Urinary bladder (tissue), 4 donors: ENCODE measurements at places on chromosomes 5 and 9. TPM values are rescaled to one million over a fixed set of nuclear protein-coding genes. Genes with fewer than 3 reads are reported as not detected.

- DNase-seq: no peak
Measured at GRCh38 chr5:149325894-149326293, 19.4 kb upstream of the GRPEL2 start.

GRCh38 chr5:169785771-169786618 lies 148.9 kb downstream of the DOCK2 start:
- DNase-seq: no peak

- no peak for DNase-seq
Measured at GRCh38 chr5:83434946-83435345, 36.6 kb upstream of the VCAN start.

GRCh38 chr9:93200989-93201334 lies 17.0 kb downstream of the WNK2 start:
- DNase-seq: no peak

GRCh38 chr5:73565969-73566547 lies 515 bp downstream of the UTP15 start:
- no peak for DNase-seq

DNA sequence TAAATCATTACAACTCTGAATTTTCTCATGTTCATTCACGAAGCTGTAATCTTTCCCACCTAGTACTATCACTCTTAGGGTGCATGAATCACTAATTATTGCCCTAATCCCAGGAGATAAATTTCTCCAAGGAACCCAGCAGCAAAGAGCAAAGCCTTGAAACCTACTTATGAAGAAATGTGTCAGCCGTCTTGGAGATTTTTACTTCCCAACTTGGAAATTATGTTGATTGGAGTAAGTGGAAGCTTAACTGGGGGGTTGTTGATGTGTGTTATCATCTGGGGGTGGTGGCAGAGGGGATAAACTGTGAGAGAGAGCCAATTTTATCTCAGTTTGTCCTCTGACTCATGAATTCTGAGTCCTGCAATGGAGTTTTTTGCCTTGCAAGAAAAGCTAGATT lies 440.5 kb upstream of the WWC1 start:
- DNase-seq: no peak

GRCh38 chr5:35771300-35771699 lies 85.4 kb upstream of the IL7R start:
- no peak for DNase-seq

- no peak for DNase-seq
Measured at GRCh38 chr9:86298873-86299272, 16.5 kb upstream of the ISCA1 start.

DNA sequence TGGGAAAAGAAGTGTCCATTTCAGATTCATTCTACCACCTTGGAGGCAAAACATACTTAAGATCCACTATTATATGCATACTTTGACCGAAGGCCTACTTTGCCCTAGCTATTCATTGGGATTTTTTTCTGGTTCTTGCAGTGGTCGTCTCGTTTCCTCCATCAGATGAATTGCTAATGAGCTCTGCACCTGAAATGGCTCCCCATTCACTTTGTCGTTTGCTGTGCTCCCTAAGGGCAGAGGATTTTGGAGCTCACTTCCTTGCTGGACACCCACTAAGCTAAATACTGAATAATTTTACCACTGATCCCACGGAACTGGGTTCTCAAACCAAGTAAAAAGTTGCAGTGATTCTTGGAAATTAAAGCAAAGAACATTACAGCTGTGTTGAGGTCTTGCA lies 1.9 kb downstream of the KDM3B start:
- DNase-seq: no peak

DNA sequence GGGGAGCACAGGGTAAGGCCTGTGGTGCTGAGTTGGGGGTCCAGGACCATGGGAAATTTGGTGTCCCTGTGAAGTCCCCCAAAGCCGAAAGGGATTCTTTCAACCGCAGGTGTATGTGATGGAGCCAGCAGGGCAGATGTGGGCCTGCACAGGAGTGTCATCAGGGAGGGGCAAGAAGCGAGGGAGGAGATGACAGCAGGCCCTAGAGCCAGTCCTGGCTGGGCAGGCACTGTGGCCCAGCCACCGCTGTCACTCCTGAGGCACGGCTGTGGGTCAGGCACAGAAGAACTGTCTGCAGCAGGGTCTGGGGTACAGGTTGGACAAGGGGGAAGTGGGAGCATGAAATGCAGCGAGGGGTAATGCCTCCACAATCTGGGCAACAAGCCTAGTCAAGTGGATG lies 4.8 kb downstream of the HK3 start:
- DNase-seq: no peak

GRCh38 chr5:139358064-139358463 lies 16.4 kb downstream of the PAIP2 start:
- no peak for DNase-seq

DNA sequence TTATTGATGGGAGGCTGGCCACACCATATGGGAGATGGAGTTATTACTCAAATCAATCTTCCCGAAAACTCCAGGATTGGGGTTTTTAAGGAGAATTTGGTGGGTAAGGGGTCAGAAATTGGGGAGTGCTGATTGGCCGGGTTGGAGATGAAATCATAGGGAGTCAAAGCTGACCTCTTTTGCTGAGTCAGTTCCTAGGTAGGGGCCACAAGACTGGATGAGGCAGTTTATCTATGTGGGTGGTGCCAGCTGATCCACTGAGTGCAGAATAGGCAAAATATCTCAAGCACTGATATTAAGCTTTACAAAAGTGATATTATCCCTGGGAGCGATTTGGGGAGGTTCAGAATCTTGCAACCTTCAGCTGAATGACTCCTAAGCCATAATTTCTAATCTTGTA lies 75.7 kb upstream of the CLINT1 start:
- no peak for DNase-seq

DNA sequence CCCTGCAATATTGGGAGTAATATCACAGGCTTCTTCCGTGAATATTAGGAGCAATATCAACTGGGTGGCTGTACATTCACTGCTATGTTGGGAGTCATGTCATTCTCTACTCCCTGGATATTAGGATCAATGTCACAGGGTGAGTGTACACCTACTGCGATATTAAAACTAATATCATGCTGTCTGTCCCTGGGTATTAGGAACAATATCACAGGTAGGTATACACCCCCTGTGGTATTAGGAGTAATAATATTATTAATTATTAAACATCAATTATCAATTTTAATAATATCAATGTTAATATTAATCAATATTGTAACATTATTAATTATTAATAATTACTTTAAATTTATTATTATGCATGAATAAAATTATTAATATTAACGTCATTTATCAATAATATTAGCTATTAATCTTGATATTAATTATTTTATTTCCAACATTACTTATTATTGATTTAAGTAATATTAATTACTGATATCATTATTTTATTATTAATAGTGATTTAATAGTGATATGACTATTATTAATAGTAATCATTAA lies 121.9 kb downstream of the TMEM38B start:
- no peak for DNase-seq

DNA sequence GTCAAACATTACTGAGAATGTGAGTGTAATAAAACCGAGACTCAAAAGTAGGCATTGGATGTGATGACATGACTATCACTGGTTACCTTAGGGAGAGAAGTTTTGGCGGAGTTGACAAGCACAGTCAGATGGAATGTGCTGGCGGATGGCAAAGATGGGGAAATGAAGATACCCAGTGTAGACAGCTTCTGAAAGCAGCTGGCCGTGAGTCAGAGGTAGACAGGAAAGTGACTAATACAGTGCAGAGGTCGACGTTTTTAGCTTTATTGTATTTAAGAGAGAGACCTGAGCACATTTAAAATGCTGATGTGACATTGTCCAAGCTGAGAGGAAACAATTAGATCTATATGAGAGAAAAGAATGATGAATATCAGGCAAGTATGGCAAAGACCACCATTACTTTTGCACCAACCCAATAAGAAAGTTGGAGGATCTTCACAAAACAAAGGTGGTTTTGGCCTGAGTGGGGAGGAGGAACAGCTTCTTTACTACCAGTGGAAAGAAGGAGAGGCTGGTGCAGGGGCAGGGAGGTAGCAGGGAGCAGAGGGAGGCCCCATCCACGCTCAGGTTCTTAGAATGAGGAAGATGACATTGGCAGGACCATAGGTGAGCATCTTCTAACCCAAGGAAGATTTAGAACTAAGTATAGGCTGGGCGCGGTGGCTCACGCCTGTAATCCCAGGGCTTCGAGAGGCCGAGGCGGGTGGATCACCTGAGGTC lies 36.7 kb upstream of the KCNIP1 start:
- DNase-seq: no peak

GRCh38 chr5:133824661-133825254 lies 143.7 kb downstream of the C5orf15 start:
- DNase-seq: no peak

DNA sequence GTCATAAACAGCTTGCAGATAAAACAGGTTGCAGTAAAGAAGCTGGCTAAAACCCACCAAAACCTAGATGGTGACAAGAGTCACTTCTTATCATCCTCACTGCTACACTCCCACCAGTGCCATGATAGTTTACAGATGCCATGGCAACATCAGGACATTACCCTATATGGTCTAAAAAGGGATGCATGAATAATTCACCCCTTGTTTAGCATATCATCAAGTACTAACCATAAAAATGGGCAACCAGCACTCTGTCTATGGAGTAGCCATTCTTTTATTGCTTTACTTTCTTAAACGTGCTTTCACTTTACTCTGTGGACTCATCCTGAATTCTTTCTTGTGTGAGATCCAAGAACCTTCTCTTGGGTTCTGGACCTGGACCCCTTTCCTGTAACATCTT lies 6.7 kb upstream of the SOX30 start:
- DNase-seq: no peak

GRCh38 chr9:76359365-76359764 lies 34.9 kb downstream of the RFK start:
- DNase-seq: no peak

GRCh38 chr5:64487283-64487682 lies 18.5 kb upstream of the RGS7BP start:
- no peak for DNase-seq

GRCh38 chr9:84875193-84875592 lies 205.7 kb downstream of the NTRK2 start:
- DNase-seq: no peak

- no peak for DNase-seq
Measured at GRCh38 chr9:92414566-92414965, 9.7 kb downstream of the OMD start.

DNA sequence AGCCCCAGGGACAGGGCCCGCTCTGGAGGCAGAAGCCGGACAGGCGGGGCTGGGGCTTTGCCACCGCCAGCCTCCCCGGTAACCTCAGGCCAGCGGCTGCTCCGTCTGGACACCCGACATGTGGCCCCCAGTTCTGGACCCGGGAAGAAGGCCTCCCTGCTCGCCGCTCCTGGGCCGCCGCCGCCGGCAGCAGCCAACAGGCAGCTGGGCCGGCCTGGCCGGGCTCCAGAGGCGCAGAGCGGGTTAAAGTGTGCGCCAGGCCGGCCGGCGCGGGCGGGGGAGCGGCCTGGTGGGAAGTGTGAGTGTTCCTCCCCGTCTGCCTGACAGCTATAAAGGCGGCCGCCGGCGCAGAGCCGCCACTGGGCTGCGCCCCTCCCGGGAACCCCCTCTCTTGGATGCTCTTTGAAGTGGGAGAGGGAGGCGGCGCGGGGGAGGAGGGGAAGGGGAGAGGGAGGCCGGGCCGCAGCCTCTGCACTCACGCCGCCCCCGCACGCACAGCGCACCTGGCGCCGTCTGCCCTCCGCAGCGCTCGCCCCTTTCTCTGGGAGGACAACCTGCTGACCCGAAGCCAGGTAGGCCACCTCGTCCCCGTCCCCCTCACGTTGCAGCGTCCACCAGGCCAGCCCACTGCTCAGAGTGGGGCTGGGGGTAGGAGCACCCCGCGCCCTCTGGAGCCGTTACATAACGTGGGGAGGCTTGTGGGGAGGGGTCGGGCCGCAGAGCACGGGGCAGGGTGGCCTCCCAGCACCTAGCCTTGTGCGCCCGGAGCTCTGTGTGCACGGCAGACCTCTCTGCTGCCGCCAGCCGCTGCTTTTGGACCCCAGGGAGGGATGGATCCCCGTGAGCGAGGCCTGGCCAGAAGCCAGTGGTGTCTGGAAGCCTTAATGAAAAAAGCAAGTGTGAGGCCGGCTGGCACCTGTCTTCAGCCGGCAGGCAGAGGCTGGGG lies at the start of gene ADAMTSL2:
TSS of gene ADAMTSL2 (plus strand) at position 359 of the 946 bp plus-strand sequence. CDS start 2,009 bp downstream, outside the sequence.
- DNase-seq: no peak

GRCh38 chr9:77753180-77753579 lies 105.1 kb upstream of the GNA14 start:
- DNase-seq: no peak

DNA sequence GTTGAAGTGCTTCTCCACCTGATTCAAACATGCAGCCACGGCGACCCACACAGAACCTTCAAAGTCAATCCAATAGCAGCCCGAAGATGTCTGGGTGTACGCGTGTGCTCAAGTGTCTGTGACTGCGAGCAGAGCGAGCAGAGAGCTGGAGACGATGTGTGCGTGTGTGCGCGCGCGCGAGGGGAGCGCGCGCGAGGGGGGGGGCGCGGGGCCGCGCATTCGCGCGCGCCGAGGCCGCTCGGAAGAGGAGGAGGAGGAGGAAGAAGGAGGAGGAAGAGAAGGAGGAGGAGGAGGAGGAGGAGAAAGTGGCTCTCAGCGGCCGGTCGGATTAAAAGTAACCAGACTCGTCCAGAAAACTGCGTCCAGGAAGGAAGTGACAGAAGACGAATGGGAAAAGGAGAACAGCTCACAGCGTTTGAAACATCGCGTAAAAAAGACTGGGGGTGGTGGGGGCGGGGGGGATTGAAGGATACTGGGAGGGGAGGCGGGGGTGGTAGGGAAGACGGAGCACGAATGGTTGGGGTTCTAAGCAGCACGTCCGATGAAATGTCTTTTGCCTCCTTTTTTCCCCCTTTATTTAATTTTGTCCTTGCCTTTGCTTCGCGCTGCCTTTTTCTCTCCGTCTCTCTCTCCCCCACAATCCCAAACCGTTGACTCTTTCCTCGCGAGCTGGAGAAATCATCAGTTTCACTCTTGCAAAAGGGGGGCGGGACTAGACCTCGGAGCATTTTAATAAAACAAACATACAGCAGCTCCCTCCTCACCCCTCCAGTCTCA lies at the start of gene MEF2C:
TSS of gene MEF2C (minus strand) at position 126 of the 777 bp plus-strand sequence. CDS start 59,396 bp downstream, outside the sequence.
- peak; percentile 64 for DNase-seq

- DNase-seq: no peak
Measured at GRCh38 chr5:118883362-118883761, 105.0 kb downstream of the DTWD2 start.

DNA sequence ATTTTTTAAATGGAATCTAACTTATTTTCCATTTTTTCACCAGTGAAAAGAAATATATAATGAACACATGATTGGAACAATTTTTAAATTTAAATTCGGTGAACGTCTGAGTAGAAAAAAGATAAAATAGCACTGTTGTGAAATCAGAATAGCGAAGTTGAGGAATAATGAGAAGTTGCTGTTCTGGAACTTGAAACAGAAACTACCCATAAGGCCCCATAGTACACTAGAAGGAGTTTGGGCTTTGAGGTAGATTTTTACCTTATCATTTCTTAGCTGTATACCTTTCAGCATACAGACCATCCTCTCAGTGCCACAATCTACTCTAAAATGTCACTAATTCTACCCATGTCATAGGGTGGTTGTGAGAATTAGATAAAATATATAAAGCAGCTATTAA lies 35.1 kb downstream of the TDRD7 start:
- no peak for DNase-seq

GRCh38 chr5:150409638-150410523 lies 2.8 kb downstream of the CD74 start:
- no peak for DNase-seq

NCS1 gene
- total RNA-seq: 32.5 TPM

SEMA5A gene
- total RNA-seq: 78.6 TPM

NIPAL4 gene
- total RNA-seq: 5.0 TPM

ANKRD18A gene
- 0.95 TPM for total RNA-seq

SV2C gene
- total RNA-seq: 2.1 TPM

FOXD4 gene
- total RNA-seq: not detected

NR4A3 gene
- 4.7 TPM for total RNA-seq
